ENCODE measurements at places on chromosomes 1 and 21. TPM values are rescaled to one million over a fixed set of nuclear protein-coding genes. Genes with fewer than 3 reads are reported as not detected.

- no peak for DNase-seq
Observed at GRCh38 chr1:24526940-24527542, 24.4 kb downstream of the RCAN3 start.

- no peak for DNase-seq
Observed at GRCh38 chr1:111704240-111704639, 35.0 kb downstream of the INKA2 start.

DNA sequence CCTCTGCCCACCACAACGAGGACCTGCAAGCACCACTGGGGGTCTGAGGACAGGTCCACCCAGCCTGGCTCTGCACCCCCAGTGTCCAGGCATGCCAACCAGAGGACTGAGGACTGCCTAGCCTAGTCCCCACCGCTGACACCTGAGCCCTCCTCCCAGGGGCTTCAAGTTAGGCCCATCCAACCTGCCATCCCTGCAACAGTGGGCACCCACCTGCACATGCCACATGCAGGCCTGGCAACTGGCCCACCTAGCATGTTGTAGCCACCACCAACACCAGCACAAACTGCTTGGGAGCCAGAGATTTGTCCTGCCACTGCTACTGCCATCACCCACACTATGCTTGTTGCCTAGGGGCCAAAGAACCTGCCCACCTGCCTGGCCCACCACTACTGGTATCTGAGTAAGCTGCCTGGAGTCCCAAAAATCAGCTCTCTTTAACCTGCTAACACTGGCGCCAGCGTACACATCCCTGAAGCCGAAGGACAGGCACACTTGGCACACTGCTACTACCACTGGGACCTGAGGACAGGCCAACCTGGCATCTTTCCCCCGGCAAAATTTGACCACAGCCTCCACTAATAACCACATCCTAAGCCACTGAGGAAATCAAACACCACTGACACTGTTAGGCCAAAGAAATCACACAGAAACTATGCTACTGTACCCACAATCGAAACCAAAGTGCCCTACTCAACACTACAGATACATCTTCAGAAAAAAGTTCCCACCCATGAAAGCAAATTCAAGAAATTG is 61.5 kb downstream of the PSMG1 start:
- peak; percentile 93 for DNase-seq

DNA sequence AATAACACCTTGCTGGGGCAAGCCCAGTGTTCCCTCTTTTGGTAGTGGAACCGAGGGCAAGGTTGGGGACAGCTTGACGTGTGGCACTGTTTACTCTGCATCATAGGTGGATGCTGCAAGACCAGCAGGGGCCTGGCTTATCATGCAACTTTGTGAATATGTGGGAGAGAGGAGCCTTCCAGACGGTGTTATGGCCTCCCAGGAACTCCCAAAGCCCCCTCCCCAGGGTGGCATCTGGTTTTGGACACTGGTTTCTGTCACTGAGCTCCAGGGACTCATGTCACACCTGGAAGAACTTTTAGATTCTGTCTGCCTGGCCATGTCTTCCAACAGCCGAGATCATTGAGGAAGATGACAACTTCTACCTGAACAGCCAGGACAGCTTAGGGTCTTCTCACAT is 1.4 kb upstream of the TLR5 start:
- DNase-seq = no peak

The C1orf74 gene
- 5.7 TPM for total RNA-seq

All from M059J (cell line).